ENCODE measurements at places on chromosomes 13 and 19.

- no peak for DNase-seq
These were observed 10.4 kb upstream of the MAP2K2 start for GRCh38 chr19:4134351-4134750.

DNA sequence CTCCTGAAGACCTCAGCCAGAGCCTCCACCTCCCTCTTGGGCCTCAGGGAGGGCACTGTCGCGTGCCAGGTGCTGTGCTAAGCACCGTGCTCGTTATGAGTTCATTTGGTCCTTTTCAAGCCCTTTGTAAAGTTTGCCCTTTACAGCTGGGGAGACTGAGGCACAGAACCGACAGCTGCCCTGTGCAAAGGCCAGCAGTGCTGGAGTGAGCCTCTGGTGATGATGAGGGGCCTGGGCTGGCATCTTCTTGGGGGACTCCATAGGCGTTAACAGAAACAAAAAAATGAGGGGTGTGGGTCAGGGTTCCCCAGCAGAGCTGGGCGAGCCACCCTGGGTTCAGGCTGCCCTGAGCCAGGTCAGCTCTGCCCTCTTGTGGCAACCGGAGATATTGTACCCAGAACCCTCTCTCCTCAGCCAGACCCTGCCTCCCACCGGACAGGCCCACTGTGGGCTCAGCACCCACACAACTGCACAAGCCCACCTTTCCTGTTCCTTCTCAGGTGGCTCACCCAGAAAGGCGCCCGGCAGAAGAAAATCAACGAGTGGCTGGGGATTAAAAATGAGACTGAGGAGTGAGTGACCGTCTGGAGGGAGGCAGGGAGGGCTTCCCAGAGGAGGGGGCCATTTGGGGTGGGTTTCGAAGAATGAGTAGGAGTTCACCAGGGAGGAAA, 5.5 kb upstream of the IFI30 start:
- DNase-seq = no peak

DNA sequence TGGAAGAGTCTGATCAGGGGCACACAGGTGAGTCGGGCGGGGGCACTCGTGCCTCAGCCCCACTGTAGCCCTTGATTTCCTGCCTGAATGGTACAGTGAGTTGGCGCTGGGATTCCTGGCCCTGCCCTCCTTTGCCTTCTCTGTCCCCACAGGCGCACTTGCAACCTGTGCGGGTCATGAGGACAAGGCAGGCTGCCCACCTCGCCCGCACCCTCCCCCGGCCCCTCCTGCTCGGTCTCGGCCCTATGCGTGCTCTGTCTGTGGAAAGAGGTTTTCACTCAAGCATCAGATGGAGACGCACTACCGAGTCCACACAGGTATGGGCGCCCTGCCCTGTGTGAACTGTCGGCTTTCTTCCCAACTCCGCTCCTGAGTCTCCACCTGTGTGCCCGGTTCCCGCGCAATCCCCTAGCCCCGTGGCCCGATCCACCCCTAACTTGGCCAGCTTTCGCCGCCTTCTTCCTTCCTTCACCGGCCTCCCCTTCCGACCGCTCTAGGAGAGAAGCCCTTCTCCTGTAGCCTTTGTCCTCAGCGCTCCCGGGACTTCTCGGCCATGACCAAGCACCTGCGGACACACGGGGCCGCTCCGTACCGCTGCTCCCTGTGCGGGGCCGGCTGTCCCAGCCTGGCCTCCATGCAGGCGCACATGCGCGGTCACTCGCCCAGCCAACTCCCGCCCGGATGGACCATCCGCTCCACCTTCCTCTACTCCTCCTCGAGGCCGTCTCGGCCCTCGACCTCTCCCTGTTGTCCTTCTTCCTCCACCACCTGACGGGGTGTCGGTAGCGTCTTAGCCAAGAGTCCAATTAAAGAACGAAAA, 1.6 kb upstream of the KMT2B start:
- DNase-seq = no peak

GRCh38 chr19:31512181-31512970, 163.1 kb upstream of the TSHZ3 start:
- no peak for DNase-seq

DNA sequence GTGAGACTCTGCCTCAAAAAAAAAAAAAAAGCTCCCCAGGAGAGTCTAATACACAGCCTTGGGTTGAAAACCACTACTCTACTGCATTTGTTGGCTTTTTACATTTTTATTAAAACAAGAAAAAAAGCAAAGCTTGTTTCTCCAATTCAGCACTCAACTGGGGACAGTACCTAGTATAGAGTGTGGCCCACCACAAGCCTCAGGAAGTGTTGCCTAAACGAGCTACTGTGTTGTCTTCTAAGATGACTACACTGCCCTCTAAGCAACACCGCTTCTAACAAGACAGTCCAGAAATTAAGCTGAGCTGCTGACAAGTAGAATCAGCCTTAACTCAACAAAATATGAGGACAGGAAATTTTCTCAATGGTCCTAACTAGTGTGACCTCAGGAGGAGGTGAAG, 522.2 kb downstream of the FGF9 start:
- DNase-seq = no peak

Data from NCI-H1436 treated with DMSO at 0.1 percent for 48 hours (cell line).